CMK (cell line): ENCODE measurements at places on chromosomes 16 and 17.

GRCh38 chr17:74351552-74352210 lies 10.0 kb downstream of the BTBD17 start:
- no peak for DNase-seq

GRCh38 chr17:8664456-8665126 lies 34.1 kb upstream of the MYH10 start:
- no peak for DNase-seq

DNA sequence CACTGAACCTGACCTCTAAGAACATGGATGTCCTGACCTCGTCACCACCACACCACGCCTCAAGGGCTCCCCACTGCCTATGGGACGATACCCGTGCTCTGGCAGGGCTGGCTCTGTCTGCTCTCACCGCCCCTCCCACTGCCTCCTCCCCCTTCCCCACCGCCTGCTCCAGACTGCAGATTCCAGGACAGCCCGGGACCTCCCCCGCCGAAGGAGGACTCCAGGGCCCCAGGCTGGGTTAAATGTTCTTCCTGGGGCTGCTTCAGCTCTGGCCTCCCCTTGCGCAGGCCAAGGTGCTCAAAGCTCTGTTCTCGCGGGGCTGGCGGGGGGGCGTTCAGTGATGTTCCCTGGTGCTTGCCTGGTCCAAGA lies 3.1 kb downstream of the NPW start:
- no peak for DNase-seq

- DNase-seq: no peak
These were observed 3.5 kb downstream of the SLC7A6 start for GRCh38 chr16:68267612-68268405.

DNA sequence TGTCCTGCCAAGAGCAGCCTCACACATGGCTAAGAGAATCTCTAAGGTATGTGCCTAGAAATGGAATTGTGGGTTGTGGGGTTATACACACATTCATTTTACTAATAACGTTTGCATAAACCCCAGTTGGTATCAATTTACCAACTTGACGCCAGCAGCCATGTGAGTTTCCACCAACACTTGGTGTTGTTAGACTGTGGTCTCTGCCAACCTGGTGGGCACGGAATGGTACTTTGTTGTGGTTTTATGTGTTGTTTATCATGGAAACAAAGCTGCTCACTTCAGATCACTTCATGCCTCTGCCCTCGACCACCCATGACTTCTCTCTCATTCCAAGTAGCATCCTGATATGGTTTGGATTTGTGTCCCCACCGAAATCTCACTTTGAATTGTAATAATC lies 152.0 kb upstream of the CDC42EP4 start:
- no peak for DNase-seq

DNA sequence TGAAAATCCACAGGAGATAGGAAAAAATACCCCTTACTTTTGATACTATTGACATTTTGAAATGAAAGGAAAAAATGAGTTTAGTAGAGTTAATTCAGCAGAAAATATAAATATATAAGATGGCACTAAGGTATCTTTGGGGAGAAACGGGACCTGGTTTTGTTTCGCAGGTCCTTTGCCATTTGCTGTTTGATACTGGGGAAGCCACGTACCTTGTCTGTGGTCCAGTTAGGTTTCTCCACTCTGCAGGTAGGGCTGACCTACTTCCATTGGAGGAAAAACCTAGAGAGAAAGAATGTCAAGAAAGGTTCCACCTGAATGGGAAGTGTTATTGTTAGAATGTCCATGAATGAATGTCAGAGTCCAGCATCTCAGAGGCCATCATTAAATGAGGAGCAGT lies 48.1 kb downstream of the HLF start:
- no peak for DNase-seq

GRCh38 chr17:5759501-5759925 lies 175.2 kb upstream of the NLRP1 start:
- no peak for DNase-seq

- DNase-seq: no peak
These were observed 19.3 kb downstream of the CD2BP2 start for GRCh38 chr16:30335598-30336474.

GRCh38 chr16:75256059-75256571 lies 4.7 kb upstream of the BCAR1 start:
- DNase-seq: no peak

- DNase-seq: no peak
These were observed 5.2 kb upstream of the RNF135 start for GRCh38 chr17:30965686-30966085.

GRCh38 chr17:10286324-10286723 lies 86.5 kb downstream of the MYH13 start:
- no peak for DNase-seq

- no peak for DNase-seq
These were observed 223.5 kb downstream of the CYB561 start for GRCh38 chr17:63222655-63223054.

DNA sequence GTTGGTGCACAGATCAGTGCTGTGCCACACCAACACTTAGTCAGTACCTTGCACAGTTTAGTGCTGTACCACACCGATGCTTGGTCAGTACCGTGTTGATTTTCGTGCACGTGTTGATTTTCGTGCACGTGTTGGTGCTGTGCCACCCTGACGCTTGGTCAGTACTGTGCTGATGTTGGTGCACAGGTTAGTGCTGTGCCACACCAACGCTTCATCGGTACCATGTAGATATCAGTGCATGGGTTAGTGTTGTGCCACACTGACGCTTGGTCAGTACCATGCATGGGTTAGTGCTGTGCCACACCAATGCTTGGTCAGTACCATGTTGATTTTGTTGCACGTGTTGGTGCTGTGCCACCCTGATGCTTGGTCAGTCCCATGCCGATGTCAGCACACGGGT lies 103.5 kb downstream of the NPIPB11 start:
- no peak for DNase-seq

DNA sequence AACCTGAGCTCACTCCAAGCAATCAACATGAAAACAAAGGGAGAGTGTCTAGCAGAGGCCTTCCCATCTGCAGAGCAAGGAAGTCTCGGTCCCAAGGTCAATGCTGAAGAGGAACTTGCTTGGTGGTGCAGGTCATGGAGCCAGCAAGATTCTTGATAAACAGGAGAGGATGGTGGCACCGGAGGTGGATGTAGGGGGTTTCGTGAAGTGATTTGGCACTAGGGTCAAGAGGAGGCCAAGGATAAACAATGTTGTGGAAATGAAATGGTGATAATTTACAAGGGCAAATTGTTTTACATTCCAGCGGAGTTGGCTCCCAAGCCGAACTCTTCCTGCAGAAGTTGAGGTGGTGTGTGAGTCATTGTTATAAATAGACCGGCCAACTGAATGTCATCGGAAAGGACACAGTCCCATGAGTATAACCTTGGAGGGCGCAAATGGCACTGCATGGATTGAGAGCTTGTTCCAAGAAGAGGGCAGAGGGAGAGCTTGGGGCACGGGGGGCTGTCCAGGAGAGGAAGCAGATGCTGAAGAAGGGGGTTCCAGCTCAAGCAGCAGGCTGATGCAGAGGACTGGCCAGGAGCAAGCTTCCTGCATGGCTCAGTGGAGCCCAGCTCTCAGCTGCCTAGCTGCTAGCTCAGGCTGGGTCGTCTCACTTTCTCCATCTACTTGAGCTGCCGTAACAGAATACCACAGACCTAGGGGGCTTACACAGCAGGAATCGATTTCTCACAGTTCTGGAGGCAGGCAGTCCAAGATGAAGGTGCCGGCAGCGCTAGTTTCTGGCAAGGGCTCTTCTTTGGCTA lies 136.6 kb downstream of the COPRS start:
- DNase-seq: no peak

DNA sequence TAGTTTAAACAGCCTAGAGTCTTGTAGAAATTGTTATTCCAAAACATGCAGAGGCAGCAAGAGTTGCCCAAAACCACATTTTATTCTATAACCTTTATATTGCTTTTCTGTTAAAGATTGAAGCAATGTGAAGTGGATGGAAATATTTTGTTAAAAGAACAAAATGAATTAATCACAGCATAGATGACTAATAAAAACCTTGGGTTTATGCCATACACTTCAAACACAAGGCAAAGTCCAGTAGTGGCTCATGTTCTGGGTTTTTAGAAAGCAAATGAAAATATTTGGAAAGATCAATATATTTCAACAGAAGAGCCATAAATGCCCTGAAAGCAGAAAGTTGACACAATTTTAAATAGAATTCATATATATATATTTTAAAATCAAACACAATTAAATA lies 36.7 kb upstream of the ULK2 start:
- no peak for DNase-seq

- no peak for DNase-seq
These were observed 19.9 kb downstream of the SNX11 start for GRCh38 chr17:48127371-48128051.

GRCh38 chr17:38451030-38451839 lies 23.0 kb downstream of the ARHGAP23 start:
- no peak for DNase-seq

DNA sequence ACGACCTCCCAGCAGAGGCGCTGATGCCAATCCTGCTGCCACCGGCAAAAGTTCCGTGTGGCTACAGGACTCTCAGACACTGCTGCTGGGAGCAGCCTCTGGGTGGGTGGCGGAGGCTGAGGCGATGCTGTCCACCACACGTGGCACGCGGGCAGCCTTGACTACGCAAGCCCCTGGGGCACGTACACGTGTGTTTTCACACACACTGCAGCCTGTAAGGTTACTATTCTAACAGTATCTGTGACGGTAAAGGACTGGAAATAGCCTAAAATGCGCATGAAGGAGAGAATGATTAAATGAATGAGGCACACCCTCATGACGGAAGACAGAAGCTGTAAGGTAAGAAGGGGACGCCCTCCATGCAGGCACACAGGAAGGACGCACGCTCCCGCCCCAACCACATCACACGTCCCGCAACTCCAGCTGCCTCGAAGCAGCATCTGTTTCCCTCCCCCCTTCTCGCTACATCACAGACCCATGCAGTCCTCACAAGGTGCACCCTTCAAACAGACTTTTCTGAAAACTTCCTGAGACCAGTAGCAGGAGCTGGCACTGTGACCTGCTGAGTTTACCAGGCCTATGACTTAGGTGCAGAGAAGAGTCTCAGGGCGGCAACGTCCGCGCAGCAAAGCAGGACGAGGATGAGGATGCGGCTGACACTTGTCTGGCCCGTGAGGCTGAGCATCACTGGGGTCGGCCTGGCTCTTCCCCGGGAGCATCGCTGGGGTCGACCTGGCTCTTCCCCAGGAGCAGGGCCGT lies 28.7 kb upstream of the FASN start:
- DNase-seq: no peak

- no peak for DNase-seq
These were observed 104.6 kb downstream of the ANKRD11 start for GRCh38 chr16:89385712-89386111.

DNA sequence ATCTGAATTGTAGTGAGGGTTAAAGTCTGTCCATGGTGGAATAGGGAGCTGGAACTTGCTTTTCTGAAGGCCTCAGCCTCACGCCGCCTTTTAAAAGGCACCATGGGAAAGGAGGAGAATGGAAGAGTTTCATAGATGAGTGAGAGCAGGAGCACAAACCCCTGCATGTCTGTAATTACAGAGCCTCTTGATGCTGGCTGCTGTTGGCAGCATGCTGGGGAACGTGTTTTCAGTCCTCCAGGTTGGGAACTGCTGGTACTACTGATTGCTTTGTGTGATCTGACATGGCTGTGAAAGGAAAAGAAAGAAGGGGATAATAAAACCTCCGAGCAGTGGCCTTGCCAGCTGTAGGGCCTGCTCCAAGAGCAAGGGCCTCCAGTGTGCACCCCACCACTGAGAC lies 16.8 kb upstream of the DYNLL2 start:
- no peak for DNase-seq

DNA sequence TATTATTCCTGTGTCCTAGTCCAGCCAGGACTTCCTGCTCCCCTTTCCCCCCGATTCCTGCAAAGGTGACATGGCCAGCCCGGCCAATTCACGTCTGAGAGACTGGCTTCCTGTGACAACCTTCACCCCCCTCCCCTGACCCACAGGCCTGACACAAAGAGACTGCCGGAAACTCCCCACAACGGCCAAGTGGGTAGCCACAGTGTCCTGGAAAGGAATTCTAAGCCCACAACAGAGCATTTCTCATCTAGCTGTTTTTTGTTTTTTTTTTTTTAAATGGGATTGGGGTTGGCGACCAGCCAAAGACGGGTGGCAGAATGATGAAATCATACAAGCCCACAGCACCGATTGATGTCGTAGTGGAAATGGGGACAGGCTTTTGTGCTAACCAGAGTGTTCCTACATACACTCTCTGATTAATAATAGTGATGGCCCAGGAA lies 2.8 kb upstream of the XAF1 start:
- DNase-seq: peak; percentile 68

GRCh38 chr17:71460943-71461342 lies 659.9 kb upstream of the SOX9 start:
- DNase-seq: no peak

- DNase-seq: no peak
These were observed 5.9 kb downstream of the CPNE2 start for GRCh38 chr16:57098188-57098841.

DNA sequence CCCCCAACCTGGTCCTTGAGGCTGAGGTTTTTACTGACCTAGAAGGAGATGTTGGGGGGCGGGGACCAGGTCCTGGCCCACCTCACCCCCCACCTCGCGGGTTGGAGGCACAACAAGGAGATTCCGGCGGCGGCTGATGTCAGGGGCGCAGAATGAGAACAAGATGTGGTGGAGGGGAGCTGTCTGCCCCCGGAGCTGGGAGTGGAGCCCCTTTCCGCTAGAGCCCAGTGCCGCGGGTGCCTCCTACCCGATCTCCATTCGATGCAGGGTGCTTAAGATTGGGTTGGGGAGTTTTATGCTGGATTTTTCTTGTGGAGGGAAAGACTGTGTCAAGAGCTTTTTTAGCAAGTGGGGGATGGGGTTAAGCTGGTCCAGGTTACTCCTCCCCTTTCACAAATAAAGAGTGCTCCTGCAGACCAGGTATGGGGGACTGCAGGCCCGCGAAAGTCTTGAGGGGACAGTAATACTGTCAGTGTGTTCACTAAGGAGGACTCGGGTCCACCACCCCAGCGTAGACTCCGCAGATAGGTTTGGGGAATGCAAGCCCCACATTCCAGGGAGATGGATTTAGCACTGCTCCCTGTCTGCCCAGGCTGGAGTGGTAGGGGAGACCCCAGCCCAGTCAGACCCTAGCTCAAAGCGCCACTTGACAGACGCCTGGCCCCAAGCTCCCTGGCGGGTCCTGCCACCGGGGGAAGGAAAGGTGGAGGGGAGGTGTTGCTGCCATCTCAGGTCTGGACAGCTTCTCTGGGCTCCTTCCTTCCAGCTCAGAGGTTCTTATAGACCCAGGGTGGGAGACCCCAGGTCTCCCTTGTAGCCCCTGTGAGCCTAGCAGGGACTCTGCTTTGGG lies 2.0 kb downstream of the CACNA1G start:
- DNase-seq: no peak

GRCh38 chr16:57061084-57061905 lies 31.1 kb upstream of the CPNE2 start:
- DNase-seq: no peak

GRCh38 chr17:62855156-62855555 lies 47.0 kb upstream of the MARCHF10 start:
- DNase-seq: no peak

GRCh38 chr16:84361546-84361945 lies 6.8 kb upstream of the ATP2C2 start:
- DNase-seq: no peak
